ENCODE measurements at places on chromosomes 3 and 15.
A peak's percentile ranks its signal among the peaks of the same experiment; 100 is the strongest.

- no peak for DNase-seq
Observed at GRCh38 chr3:150168698-150169097, 198.0 kb upstream of the PFN2 start.

- no peak for DNase-seq
Observed at GRCh38 chr3:191721990-191722389, 261.0 kb downstream of the PYDC2 start.

- DNase-seq = no peak
Observed at GRCh38 chr3:55923207-55923606, 436.1 kb upstream of the WNT5A start.

GRCh38 chr3:88219138-88219792 is 69.5 kb downstream of the C3orf38 start:
- DNase-seq = peak; percentile 14

DNA sequence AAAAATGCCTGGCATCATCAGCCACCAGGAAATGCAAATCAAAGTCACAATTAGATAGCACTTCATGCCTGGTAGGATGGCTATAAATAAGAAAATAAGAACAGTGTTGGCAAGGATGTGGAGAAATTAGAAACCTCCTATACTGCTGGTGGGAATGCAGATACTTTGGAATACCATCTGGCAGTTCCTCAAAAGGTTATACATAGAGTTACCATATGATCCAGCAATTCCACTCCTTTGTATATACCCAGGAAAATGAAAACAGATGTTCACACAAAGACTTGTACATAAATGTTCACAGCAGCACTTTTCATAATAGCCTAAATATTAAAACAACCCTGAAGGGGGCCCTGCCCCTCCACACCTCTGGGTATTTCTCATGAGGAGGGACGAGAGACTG is 13.7 kb downstream of the ACSBG1 start:
- no peak for DNase-seq

GRCh38 chr3:150889106-150889505 is 16.1 kb downstream of the MINDY4B start:
- no peak for DNase-seq

- no peak for DNase-seq
Observed at GRCh38 chr3:131540821-131541220, 38.0 kb upstream of the MRPL3 start.

GRCh38 chr3:172135185-172135584 is 95.8 kb downstream of the FNDC3B start:
- no peak for DNase-seq

- DNase-seq = no peak
Observed at GRCh38 chr3:119352034-119352609, 57.9 kb downstream of the ARHGAP31 start.

DNA sequence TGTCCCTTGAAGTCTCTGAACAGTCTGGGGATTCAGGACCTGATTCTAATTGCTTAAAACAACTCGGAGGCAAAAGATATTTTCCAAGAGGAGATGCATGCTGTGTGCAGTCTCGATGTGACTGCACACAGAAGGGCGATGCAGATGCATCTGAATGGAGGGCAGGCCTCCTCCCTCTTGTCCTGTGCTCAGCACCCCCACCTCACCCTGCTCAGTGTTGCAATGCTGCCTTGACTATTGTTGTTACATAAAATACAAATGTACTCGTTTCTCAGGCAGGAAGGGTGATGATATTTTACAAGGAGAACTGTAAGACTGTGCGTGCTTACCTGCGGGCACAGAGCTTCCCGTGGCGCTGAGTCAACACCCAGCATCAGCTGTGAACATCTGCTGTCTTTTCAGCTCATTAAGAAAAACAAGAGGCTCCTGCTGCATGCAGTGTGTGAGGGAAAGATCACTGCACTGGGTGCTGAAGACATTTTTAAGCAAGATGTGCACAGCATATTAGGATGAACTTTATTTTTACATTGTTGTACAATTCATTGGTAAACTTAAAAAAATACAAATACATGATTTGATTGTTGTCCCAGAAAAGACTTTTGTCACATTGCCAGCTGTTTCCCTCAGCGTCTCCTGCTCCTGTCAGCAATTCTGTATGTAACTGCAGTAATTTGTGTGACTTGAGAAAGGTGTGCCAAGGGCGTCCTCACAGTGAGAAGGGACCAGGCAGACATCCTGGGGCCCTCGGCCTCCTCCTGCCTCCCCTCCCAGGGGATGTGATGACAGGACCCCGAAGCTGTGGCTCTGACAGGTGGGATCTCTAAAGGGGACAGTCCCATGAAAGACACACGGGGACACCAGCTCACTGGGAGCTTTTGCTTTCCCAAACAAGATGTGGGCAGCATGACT is 56.3 kb upstream of the RPL32 start:
- DNase-seq = no peak

- peak; percentile 29 for DNase-seq
Observed at GRCh38 chr15:36075333-36075732, 504.1 kb upstream of the CDIN1 start.

GRCh38 chr3:5675319-5675718 is 487.8 kb downstream of the EDEM1 start:
- no peak for DNase-seq

DNA sequence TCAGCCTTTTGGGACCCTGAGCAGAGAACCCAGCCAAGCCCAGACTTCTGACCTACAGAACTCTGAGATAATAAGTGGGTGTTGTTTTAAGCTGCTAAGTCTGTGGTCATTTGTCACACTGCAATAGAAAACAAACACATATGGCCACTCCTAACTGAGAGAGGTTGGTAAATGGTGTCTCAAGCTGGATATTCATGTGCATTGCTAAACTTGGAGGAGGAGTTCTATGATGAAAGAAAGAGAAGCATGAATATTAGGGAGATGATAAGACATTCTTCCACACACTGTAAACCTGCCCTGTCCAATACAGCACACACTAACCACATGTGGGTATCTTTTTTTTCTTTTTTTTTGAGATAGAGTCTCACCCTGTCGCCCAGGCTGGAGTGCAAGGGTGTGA is 27.8 kb upstream of the UBL7 start:
- no peak for DNase-seq

GRCh38 chr15:74243431-74243830 is 7.3 kb downstream of the CCDC33 start:
- no peak for DNase-seq

DNA sequence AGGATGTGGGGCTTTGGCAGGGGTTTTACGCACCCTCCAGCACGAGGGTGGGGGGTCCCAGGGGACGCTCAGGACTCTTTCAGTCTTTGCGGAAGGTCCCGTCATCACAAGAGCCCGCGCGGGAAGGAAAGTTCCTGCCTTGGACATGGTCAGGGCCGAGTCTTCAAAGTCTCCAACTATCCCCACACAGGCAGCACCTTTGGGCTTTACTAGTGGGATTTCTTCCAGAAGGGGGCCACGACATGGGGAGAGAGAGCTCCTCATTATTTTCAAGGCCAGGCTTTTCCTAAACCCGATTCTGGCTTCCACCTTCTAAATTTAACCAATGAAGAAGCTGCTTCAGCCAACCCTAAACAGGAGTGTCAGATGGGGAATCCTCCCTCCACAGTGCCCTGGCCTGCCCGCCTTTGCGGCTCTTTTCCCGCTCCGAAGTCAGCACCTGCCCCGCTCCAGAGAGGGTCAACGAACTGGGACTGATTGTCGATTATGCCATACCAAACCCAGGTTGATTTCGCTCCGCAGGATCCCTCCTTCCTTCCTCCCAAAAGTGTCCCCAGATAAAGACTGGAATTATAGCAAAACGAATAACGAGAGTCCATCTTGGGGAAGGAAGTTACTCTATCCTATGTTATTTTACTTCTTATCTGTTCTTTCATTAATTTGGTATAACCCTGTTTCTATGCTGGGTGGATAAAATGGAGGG is 11.0 kb downstream of the SHOX2 start:
- no peak for DNase-seq

DNA sequence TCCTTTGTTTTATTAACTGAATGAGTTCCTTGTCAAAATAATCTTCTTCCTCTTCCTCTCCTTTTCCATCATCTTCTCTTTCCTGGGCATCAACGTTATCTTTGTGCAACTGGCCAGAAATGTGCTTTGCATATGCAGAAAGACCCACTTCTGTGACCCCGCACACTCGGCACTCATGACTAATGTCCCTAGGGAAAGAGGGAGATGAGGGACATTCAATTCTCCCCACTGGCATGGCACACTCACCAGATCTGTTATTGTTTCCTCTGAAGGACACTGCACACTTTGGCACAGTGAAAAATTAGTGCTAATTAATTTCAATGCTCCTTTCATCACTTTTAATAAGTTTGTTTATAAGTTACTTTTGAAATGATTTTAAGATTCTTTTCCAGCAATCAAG is 34.0 kb downstream of the ZNF106 start:
- no peak for DNase-seq

DNA sequence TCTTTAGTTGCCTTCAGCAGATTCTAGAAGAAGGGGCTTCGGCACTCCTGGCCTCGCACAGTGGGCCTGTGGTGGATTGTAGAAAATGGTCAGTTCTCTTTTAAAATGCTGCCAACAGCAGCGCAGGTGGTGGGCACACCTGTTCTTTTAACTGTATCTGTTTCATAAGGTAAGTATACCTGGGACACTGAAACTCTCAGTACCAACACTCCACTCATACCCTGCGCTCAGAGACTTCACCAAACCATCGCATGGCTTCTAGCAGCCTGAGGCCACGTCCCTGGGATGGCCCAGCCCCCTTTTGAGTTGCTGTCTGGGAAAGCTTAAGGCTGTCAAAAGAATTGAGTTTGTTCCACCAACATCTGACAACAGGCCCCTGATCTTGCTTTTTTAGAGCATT is 56.7 kb upstream of the MCF2L2 start:
- DNase-seq = no peak

DNA sequence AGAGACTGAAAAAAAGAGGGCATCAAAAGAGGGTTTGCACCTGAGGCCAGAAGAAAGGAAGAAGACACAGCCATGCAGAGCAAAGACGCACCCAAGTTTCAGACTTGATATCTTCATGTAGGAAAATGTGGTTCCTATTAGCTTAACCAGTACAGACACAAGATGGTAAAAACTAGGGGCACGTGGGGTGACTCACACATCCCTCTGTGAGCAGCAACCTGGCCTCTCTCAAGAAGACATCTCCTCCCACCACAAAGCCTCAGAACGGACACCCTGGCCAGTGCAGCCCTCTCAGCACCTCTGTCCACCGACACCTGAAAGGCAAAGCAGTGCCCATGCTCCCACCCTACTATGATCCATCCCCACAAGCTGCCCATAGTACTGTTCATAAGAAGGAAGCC is 33.3 kb downstream of the GLB1 start:
- no peak for DNase-seq

Data from NCI-H1694 treated with DMSO at 0.1 percent for 48 hours (cell line).